HCT116 (cell line): ENCODE measurements at places on chromosomes 6 and 20. TPM values are rescaled to one million over a fixed set of nuclear protein-coding genes. Genes with fewer than 3 reads are reported as not detected.

THBS2 gene
- total RNA-seq, result 0.39 TPM

CD109 gene
- 42.1 TPM for total RNA-seq

HLA-DMB gene
- 3.3 TPM for total RNA-seq

SPDEF gene
- 0.39 TPM for total RNA-seq

DNA sequence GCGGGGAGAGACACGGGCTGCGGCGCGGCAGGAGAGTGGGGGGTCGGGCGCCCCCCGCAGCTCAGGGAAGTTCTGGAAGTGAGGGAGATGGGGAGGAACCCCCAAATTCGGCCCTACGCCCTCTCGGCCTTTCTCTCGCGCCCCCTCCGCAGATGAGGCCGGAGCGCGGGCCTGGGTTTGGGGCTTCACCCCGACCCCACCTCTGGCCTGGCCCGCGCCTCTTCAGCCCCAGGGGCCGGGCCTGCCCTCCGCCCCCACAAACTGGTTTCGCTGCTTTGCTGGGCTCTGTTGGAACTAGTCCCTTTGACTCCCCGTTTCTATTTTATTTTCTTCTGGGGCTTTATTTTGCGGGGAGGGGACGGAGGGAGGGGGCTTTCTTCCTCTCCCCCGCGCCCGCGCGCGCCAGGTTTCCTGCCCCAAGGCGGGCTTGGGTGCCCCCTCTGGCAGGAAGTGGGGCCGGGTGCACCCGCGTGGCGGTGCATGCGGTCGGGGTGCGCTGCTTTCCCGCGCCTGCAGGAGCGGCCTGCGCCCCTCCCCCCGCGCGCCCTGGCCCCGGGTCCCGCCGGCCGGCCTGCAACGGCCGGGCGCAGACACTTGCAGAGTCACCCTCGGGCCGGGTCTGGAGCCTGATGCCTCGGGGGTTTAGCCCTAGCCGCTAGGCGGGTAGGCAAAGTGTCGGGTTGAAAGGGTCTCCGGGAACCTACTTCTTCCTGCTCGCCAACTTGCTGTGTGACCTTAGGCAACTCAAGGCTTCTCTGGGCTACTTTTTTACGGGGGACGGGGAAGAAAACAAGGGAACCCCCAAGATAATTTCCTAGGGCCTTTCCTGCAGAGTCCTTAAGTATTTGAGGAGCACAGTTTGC, 1.3 kb downstream of the HMGA1 start:
- DNase-seq, result no peak

- DNase-seq, result no peak
Observed at GRCh38 chr20:38889792-38890496, 36.3 kb upstream of the FAM83D start.

DNA sequence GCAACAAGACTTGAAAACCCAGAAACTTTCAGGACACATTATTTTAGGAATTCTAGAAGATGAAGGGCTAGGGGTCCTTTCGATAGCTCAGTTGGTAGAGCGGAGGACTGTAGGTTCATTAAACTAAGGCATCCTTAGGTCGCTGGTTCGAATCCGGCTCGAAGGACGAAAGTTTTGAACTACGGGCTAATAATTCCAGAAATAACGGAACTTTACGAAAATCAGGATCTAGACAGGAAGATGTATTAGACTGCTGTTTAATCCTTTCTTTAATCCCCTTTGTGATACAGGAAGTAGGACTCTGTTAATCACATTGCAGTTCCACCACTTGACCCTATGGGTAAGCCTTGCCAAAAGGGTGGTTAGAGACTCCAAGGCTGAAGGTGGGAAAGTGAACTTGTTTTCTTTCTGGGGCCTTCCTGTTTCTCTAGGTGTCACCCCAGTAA, 21.2 kb upstream of the ABT1 start:
- DNase-seq, result no peak

GRCh38 chr6:8441452-8441851, 6.1 kb upstream of the SLC35B3 start:
- DNase-seq, result no peak

DNA sequence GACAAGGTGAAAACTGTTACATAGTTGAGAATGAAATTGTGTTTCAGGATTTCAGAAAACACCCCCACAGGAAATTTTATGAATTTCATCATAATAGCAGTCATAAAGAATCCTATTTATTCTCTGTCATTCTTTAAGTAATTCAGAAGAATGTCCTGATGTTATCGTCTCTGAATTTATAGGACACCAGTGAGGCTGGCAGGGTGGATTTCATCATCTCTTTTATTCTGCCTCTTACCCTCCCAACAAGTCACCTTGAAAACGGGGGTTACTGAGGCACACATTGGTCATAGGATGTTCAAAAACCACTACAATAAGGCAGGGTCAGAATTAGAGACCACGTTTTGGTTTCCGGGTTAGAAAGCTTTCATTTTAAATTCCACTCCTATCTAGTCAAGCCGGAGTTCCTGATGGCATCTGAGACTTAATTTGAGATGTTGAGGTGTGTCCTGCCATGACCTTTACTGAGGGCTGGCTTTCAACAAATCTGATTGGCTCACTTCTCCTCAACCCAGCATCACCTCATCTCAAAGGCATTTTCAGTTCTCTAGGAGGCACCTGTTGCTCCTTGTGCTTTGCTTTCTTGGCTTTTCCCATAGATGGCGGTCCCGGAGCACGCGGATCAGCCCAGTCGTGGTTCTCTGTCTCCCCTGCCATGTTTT, 230.6 kb upstream of the SUPT3H start:
- DNase-seq, result no peak

DNA sequence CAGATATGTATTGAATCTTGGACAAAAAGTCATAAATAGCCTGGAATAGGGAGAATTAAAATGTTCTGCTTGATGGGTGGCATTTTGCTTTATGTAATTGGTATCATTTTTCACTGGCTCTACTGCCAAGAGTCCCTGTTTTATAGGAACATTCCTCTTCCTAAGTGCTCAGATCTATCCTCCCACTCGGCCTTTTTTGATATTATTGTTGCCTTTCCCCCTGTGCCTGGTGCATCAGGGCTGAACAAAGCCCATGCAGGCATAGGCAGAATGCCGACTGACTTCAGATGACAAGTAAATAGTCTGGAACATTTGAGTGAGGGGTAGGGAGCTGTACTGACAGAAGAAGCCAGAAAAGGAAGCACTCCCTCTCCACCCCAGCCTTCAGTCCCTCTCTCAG, 127.0 kb downstream of the PKHD1 start:
- no peak for DNase-seq

DNA sequence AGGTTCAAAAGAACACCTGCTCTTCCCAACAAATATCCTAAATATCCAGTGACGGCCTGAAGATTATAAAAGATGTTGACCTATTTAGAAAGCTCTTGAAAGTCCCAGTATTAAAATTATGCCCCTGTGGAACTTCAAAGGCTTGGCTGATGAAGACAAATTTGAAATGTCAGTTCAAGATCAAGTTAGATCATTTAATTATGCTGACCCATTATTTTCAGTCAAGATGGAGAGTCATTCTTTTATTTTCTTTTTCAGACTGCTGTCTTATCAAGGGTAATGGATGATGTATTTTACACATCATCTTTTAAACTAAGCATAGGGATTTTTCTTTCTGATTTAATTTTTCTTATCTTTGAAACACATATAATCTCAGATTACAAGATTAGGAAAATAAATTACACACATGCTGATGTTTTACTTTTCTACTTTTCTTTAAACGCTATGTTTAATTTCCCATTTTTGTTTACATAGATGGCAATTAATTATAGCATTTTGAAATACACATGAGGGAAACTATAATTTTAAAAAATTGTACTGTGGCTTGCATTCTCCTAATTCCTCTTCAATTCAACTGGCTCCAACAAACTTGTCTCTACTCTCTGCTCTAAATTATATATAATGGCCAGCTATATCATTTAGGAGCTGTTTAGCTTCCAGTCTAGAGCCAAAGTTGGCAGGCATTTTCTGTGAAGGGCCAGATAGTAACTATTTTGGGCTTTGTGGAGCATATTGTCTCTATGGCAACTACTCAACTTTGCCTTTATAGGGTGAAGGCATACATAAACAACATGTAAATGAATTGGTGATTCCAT, 123.7 kb downstream of the RCAN2 start:
- no peak for DNase-seq

GRCh38 chr6:17892097-17892686, 95.2 kb downstream of the KIF13A start:
- no peak for DNase-seq

GRCh38 chr6:157089258-157089657, 234.1 kb downstream of the TMEM242 start:
- no peak for DNase-seq

GRCh38 chr6:583635-584034, 73.3 kb downstream of the HUS1B start:
- no peak for DNase-seq

DNA sequence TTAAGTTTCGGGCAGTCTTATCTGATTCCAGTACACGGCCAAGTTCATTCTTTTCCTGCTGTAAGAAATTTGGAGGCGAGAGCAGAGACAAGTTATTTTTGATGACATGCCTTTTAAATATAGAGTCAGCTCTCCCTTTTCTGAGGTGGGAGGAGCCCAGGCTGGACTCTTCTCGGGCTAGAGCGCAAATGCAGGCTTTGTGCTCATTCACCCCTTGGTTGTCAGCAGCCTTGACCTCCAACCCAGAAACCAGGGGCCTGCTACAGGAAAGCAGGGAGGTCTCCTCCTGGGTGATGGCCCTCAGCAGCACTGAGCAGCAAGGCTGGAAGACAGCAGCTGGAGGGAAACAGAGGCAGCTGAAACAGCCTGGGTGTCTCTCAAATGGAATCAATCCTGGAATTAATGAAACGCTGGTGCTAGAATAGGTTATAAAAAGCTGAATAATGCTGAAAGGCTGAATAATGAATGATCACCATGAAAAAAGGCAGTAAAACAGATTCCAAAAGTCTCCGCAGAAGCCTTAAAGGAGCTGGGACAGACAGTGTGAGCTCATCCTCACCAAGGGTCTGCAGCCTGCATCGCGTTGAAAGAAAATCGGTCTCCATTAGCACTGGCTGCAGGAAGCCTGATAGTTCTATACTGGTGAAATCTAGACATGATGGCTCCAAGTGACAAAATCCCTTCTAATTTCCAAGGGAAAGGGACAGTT, 28.2 kb upstream of the ECI2 start:
- DNase-seq, result no peak

GRCh38 chr6:14766391-14766994, 479.4 kb upstream of the JARID2 start:
- no peak for DNase-seq

GRCh38 chr6:135583256-135583761, 85.8 kb upstream of the AHI1 start:
- DNase-seq, result no peak
